ENCODE measurements at places on chromosomes 5 and 9.

- DNase-seq: no peak
Observed at GRCh38 chr5:143051244-143052058, 281.3 kb downstream of the ARHGAP26 start.

DNA sequence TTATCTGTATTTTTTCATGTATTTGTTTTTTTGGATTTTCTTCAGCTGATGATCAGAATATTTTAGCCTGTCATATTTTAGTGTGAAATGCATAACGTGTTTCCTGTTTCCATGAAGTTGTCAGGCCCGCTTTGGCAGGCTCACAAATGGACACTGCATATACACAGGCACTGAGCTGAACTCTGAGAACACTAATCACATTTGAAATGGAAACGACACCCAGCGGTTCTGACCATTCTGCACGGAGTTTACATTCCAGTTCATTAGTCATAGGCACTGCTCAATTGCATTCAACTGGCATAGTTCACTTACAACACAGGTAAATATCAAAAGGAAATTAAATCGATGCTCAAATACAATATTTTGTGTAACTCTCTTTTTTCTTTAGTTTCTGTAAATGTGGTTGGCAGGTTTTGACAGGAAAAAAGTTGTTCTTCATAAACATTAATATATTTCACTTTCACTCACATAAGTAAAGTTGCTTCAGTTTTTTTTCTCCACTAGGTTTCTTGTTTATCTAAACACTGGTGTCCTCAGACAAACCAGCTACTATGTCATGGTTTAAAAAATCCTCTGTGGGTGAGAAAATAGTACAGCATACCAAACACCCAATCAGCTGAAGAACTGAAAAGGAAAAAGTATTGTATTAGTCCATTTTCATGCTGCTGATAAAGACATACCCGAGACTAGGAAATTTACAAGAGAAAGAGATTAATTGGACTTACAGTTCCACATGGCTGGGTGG lies 559.0 kb upstream of the DAP start:
- DNase-seq: no peak

DNA sequence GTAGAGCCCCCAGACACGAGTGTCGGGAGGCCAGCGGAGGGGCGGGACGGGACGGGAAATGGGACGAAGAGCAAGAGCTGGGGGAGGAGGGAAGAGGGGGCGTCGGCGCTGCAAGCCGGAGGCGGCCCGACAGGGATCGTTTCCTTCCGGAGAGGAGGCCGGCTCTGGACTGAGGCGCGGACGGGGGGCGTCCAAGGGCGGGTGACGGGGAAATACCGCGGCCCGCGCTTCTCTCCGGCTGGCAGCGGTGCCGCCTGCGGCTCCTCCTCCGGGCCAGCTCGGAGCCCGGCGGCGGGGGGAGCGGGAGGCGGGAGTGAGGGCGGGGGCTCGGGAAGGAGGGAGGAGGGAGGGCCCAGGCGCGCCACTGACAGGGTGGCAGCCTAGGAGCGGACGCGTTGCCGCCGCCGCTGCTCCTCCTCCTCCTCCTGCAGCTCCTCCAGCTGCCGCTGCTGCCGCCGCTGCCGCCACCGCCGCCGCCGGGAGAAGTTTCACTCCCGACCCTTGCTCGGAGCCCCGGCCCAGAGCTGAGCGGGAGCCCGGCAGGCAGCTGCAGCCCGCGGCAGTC lies at the start of gene CHSY3:
CHSY3 (plus strand) TSS at position 364 of the 565 bp plus-strand sequence.
- DNase-seq: peak; percentile 69

- no peak for DNase-seq
Observed at GRCh38 chr9:28528049-28528448, 954.8 kb upstream of the C9orf72 start.

Measured in activated CD4-positive, alpha-beta T cell treated with anti-CD3 and anti-CD28 coated beads for 36 hours (primary cell).